ENCODE measurements at places on chromosomes 6 and 20.

GRCh38 chr6:37190159-37190535 is 20.2 kb downstream of the PIM1 start:
- DNase-seq = no peak

DNA sequence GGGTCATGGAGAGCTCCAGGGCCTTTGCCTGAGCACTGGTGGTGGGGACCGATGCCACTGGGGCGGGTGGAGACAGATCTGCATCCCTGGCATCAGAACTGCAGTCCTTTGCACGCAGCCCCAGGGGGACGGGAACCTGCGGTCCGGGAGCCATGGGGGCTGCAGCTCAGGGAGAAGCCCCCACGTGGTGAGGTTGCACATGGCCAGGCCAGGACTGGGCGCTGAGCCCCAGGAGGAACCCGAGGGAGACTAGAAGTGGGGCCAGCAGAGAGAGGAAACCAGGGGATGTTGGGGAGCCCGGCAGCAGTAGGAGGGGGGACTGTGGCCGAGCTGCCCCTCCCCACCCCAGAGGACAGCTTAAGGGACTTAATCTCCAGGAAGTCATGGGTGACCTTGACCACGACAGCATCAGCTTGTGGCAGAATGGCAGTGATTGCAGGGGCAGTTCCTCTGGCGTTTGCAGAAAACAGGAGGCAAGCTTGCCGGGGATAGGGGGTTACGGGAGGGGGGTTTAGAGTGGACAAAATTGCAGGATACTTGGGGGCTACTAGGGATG is 18.0 kb upstream of the LSM14B start:
- no peak for DNase-seq

DNA sequence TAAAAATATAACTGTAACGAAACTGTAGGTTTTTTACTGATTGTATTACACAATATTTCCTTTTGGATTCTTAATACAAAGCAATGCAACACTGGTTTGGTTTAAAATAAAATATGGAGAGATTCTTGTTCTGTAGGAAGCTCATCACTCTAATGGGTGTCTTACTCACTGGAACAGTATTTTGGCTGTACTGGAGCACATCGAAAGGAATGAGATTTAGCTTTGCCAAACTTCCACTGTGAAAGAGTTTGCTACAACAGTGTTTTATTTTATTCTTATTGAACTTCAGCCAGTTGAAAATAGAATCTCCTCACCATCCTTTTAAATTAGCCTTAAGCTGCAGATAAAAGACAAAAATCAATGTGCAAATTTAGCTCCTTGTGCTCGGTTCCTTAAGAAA is 230.7 kb upstream of the QKI start:
- DNase-seq = no peak

DNA sequence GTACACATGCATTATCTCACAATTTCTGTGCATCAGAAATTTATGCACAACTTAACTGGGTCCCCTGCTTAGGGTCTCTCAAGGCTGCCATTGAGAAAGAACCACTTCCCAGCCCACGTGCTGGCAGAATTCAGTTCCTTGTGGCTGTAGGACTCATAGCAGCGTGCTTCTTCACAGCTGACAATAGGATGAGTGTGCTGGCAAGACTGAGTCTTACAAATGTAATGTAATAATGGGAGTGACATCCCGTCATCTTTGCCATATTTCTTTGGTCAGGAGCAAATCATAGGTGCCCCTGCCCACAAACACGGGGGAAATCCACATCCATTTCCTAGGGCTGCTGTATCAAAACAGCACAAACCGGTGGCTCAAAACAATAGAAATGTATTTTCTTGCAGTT is 77.4 kb downstream of the FIG4 start:
- no peak for DNase-seq

DNA sequence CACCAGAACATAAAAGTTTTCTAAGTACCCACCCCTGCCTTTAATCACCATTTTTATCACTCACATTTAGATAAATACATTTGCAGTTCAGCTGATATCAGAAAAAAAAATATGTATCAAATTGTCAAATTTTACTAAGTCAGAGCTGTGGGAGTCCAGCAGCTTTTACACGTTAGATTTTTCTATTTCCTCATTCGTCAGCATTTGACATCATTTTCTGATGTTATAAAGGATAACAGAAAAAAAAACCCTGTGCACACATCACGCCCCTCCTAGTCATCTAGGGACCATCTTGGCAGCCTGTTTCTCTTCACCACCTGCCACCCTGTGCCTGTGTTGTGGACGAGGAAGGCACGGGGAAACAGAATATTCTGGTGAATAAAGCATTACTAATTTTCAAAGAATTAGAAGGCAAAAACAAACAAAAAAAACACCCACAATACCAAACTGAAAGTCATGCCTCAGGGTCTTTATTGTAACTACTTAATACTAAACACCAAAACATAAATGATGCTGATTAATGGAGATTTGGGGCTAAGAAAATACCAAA is 12.4 kb downstream of the B4GALT5 start:
- DNase-seq = no peak

- no peak for DNase-seq
Measured at GRCh38 chr20:11895861-11896387, 21.8 kb upstream of the BTBD3 start.

GRCh38 chr20:41017448-41018042 is 11.1 kb upstream of the TOP1 start:
- no peak for DNase-seq

DNA sequence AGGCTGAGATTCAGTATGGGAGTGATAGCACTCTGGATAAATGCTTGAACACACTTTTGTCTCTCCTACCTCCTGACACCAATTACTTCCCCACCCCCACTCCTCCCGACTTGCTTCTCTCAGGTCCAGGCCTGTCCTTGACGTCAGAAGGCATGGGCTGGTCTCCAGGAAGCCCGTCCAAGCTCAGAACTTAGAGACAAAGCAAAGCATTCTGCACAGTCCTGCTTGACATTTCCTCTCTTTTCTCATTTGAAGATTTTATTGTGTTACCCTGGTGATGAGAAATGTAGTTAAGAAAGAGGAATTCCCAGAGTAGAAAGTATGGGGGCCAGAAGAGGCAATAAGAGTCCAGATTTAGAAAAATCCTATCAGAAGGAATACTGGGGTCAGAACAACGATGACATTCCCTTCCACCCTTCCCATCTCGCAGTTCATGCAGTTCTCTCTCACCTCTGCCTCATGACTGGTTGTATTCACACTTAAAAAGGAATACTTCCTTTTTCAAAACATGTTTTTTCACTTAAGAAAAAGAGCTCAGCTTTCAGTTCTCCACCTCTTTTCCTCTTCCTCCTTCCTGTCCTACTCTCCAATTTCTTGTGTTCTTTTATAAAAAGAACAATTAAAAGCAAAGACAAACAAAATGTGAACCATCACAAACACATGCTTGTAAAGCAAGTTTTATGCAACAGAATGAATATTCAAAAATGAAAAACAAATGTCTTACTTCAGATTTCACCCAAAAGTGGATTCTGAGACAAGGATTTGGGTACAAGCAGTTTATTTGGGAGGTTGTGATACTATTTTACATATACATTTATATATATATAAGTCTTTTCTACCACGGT is 18.5 kb upstream of the FAM184A start:
- no peak for DNase-seq

DNA sequence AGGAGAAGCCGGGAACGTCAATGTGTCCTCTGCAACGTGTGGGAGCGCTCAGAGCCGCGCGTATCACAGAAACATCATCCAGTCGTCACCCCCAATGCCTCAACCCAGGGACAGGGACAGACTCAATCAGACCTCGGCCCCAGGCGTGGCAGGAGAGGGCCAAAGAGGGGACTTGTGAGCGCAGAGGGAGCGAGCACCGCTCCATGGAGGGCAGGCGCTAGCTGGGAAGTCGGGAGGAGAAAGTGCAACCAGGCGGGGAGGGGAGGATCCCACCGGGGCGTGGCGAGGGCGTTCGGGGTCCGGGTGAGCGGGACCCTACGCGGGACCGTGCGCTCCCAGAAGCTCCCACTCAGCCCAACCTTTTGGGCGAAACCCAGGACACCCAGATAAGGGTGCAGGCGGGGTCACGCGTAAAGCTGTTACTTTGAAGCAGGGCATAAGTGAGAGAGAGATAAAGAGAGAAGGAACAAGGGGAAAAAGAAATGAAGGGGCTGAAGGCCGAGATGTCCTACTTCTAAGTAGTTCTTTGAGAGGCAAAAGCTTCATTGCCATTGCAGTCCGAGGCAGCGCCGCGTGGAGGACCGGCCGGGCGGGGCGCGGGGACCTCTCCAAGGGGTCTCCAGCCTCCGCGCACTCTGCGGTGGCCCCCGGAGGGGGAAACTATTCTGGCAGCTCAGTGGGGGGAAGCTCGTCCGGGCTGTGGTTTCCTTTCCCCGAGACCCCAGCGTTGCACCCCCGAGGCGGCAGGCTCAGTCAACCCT is 862 bp upstream of the SOBP start:
- DNase-seq = no peak

DNA sequence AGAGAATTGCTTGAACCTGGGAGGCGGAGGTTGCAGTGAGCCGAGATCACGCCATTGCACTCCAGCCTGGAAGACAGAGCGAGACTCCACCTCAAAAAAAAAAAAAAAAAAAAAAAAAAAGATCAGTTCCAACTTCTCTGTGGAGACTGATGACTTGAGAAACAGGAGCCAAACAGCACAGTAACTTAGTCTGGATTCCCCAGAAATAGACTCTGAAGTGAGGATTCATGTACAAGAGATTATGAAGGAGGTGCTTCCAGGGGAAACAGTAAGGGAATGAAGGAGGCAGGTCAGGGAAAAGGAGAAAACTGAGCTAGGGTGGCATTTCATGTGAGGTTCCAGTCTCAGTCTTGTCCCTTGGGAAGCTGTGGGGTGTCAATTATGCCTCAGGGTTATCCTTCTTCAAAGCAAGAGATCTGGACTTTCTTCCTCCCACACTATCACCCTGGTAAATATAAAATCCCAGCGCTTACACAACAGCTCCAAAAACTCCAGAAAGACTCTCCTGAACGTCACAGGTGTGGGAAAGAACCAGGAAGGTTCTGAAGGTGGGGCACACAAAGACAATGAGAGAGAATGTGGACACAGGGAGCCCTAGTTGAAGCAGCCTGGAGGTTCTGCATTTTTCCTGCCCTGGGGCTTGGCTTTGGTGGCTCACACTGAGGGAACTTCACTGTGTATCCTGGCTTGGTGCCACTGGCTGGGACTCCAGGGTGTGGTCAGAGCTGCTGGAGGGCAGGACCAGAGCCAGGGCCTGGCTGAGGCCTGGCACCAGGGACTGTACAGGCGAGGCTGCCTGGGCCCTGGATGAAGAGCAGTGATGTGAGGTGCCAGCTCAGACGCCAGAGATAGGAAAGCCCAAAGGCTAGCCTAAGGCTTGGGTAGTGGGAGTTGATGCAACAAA is 46.8 kb downstream of the PCNA start:
- DNase-seq = no peak

Measured in activated CD4-positive, CD25-positive, alpha-beta regulatory T cell treated with anti-CD3 and anti-CD28 coated beads, Interleukin-2, amount 50 U/mL, for 16 hours (primary cell).